ENCODE measurements at places on chromosomes 16 and 17.

- no peak for DNase-seq
Observed at GRCh38 chr16:70695331-70696070, 9.6 kb upstream of the MTSS2 start.

DNA sequence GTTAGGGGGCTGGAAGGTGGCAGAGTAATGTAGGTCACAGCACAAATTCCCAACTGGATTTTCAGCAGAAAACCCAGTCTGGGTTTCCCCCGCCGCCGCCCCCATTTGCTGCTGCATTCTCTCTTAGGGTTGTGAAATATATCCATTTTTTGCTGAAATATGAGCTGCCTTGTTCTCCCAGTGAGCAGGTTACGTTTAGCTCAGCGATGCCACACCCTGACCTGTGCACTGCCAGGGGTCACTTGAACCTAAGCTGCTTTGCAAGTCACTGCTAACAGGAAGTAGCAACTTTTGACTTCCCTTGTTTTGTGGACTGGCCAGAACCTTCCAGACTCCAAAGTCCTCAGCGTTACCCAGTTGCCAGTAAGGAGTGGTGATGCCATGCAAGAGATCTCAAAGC, 274.1 kb downstream of the CPPED1 start:
- DNase-seq = no peak

GRCh38 chr16:73885319-73885718, 411.3 kb upstream of the PSMD7 start:
- DNase-seq = no peak

GRCh38 chr17:79243603-79243990, 169.0 kb downstream of the ENGASE start:
- DNase-seq = no peak

DNA sequence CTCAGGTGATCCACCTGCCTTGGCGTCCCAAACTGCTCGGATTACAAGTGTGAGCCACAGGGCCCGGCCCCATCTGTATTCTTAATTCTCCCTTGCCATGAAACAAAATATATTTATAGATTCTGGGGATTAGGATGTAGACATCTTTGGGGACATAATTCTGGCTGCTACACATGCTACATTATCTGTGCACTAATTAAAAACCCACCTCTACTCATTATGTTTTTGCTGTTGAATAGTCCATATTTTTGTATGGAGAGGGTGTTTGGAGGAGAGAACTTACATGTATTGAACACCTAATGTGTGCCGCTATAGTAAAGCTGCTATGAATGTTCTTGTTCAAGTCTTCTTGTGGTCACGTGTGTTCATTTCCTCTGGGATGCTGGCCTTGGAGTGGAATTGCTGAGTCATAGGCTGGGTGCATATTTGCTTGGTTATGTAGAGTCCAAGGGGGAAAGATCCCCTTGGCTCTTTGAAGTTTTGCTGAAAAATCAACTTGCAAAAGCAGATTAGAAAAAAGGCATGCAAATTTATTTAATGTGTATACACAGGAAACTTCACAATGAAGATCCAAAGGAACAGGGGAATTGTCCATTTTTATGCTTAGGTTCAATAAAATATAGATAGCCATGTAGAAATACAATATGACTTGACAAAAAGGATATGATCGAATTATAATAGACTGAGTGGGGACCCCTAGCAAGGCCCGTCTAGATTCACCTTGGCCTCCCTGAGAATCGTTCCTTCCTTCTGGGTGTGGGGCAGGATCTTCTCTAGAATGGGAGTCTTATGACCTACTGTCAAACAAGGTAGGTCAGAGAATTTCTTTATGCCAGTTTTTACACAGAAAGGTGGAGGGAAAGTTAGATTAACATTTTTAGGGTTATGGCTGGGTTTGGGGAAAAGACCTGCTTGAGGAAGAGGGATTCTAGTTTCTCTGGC, 42.1 kb upstream of the GPRC5B start:
- no peak for DNase-seq

DNA sequence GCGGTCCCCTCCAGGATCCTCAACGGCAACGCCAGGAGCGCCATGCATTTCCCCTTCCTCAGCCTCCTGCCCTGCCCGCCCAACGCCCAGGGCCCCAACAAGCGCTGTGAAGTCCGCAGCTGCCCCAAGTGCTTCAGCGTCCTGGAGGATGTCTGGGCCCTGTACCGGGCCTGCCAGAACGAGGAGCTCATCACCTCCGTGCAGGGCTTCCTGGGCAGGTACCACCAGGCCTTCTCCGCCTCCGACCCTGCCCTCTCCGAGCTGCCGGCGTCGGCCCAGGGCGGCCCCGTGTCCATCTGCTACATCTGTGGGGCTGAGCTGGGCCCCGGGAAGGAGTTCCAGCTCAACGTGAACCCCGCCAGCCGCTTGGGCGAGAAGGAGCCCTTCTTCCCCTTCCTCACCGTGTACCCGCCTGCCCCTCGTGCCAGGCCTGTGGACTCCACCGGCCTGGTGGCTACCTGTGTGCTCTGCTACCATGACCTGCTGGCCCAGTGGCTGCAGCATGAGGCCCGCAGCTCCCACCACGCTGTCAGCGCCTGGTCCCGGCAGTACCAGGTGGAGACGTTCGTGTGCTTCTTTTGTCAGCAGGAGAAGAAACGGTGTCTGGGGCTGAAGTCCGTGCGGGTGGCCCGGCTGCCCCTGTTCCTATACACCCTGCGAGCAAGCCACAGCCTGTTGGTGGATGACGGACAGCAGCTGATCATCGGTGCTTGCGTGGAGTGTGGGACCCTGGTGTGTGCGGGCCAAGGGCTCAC, 58.9 kb upstream of the CIBAR2 start:
- DNase-seq = no peak

GRCh38 chr16:73285436-73286201, 237.7 kb upstream of the ZFHX3 start:
- DNase-seq = no peak

DNA sequence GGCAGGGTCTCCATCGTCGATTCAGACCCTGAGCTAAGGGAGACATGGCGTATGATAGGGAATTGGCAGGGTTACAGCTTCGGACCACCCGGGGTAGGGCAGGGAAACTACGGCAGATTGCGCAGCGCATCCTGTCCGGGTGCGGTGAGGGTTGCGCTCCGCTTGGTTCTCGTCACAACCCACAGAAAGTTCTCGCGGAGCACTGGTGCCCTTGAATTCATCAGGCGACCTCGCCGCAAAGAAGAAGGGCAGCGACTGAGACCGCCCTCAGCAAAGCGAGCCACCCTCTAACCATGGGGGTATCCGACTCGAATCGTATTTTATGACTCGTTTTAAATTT, 1.2 kb downstream of the HS3ST3B1 start:
- DNase-seq = no peak

- no peak for DNase-seq
Observed at GRCh38 chr17:32486701-32487472, at the start of gene CDK5R1. CDK5R1 (plus strand) TSS chr17:32486993; CDS start chr17:32487621, 628 bp downstream.

DNA sequence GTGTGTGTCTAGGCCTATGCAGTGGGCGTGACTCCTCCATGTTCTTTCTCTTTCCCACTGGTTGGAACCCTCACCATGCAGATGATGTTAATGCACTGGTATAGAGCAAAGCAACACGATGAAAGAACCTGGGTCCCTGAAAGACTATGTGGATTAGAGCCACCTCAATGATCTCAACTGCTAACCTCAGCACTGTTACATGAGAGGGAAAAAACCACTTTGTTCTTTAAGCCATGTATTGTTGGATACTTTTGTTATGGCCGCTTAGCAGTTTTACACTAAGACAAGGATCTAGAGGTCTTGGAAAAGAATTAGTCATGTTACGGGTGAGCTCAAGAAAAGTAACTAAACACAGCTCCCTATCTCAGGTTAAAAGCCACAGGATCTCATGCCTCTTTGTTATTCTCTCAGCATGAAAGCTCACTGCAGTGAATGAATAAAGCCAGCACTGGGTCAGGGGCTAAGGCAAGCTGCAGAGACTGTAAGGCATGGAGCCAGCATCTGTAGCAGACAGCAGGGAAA, 56.6 kb upstream of the RBBP6 start:
- no peak for DNase-seq

DNA sequence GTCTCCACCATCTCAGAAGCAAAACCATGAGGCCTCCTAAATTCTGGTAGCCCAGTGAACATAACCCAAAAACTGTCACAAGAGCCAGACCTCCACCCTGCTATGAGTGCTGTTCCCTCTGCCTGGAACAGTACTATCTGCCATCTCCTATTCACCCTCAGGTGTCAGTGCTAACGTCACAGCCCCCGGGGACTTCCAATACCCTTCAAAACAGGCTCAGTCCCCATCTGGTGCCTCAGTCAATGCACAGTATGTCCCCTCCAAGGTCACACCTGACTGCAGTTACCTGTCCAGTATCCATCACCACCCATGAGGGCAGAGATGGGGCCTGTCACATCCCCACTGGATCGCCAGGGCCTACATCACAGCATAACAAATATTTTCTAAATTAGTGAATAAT, 11.5 kb downstream of the CREBBP start:
- DNase-seq = no peak

All from vagina (tissue), 2 donors.